ENCODE measurements at places on chromosomes 3 and 15.

DNA sequence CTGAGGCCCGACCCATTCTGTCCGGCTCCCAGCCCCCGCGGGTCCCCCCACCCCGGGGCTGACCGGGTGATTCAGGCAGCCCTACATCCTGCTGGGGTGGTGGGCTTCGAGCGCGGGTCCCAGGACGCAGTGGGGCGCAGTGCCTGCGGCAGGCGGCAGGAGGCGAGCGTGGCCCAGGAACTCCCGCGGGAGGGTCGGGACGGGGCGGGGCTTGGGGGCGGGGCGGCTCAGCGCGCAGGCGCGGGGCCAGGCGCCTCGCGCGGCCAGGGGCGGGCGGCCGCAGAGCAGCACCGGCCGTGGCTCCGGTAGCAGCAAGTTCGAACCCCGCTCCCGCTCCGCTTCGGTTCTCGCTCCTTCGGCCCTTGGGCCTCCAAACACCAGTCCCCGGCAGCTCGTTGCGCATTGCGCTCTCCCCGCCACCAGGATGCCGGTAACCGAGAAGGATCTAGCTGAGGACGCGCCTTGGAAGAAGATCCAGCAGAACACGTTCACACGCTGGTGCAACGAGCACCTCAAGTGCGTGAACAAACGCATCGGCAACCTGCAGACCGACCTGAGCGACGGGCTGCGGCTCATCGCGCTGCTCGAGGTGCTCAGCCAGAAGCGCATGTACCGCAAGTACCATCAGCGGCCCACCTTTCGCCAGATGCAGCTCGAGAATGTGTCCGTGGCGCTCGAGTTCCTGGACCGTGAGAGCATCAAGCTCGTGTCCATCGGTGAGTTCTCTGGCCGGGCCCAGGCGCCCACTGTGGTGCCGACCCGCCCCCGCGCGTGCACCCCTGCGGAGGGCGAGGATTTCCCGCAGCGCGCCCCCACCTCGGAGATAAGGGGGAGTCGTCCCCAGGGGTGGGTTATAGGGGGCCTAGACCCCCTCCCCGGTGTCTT lies at the start of gene FLNB:
Gene FLNB, plus strand, starts transcription at position 282 of the 885 bp plus-strand sequence. Its CDS starts 143 bp downstream, at position 425.
- DNase-seq = peak; percentile 86

DNA sequence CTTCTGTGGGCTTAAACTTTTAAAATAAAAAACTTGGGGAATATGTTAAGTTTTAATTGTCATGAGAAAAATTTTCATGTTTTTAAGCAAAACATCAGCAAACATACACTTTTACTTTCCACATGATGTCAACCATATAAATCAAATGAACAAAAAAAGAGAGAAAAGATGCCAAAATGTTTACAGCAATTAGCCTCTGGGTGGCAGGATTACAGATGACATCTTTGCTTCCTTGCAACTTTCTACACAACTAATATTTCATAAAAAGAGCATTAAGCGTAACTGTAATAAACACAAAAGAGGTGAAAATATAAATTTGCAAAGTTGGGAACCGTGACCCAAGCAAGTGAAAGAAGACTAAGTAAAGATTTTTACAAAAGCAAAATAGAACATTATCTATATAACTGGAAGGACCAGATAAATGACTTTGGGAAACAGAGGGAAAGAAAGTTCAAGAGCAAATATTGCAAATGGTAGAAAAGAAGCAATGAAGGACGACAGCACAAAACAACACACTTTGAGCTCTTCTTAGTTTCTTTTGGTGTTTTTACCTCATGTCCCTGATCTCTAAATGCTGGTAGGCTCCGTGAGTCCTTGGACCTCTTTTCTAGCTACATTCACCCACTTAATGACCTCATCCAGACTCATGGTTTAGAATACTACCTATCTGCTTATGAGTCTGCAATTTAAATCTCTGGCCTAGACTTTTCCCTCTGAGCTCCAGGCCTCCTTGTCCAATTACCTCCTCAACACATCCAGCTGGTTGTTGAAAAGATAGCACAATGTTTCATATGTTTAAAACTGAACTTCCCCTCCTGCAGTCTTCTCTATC lies 9.4 kb downstream of the TP53BP1 start:
- DNase-seq = peak; percentile 7

GRCh38 chr15:31477851-31478701 lies 151.4 kb downstream of the KLF13 start:
- DNase-seq = no peak

GRCh38 chr3:141557961-141558706 lies 71.3 kb downstream of the RASA2 start:
- DNase-seq = no peak

GRCh38 chr3:64848822-64849221 lies 161.0 kb upstream of the ADAMTS9 start:
- no peak for DNase-seq

DNA sequence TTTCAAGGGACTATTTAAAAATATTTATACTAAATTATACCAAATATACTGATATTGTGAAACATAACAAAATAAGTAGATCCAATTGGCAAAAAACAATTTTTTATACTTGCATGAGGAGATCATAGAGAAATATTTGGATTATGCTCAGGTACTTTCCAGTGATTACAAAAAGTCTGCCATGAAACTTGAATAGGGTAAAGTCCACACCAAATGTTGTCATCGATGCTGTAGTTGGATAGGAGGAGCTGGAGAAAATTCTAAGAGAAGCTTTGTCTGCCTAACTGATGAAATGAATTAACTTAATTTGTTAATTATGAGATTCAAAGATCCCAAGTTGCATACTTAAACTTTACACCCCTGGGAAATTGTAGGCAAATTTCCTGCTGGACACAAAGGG lies 93.3 kb downstream of the SI start:
- no peak for DNase-seq

DNA sequence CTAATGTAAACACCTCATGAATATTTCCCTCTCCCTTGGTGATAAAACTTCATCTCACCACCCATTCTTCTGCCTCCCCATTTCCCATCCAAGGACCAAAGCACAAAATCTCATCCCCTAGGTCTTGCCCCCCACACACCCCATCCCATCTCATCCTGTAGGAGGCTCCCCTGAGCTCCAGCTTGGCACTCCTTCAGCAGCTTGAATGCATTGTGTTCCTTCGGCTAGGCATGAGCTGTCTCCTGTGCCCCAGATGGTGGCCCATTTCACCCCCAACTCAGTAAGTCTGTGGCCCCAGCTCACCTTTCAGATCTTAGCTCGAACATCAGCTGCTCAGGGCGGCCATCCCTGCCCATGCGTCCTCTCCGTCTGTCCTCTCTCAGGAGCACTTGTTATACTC lies 203.6 kb upstream of the NR2F2 start:
- peak; percentile 23 for DNase-seq

DNA sequence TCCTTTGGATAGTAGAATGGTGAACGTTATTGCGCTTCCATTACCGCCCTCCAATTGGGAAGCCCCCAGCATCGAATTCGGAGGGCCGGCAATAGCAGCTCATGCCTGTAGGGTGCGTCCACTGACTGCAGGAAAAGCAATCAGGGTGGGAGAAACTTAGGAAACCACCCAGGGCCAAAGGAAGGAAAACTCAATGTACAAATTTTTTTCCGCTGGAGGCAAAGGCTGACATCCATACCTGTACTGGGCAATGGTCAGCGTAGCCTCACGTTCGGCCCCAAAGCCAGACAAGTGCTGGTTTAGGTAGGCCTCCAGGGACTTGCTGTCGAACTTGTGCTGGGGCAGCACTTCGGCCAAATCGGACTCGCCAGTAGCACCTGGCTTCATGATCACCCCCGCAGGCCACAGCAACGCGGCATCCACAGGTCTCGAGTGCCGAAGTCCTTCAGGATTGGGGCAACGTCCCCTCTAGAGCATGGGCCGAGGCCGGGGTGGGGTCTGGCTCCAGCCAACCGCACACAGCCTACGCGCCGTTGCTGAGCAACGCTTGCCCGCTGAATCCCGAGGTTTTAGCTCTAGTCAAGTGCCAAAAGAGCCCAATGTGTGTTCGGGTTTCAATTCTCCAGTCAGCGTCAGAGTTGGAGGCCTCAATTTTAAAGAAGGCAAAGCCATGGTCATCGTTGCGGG lies at the start of gene ACAD11:
Gene ACAD11, minus strand, starts transcription at position 445 of the 687 bp plus-strand sequence. Its CDS starts 58 bp downstream, at position 387.
- peak; percentile 75 for DNase-seq

GRCh38 chr15:92880796-92881195 lies 19.3 kb upstream of the CHD2 start:
- DNase-seq = no peak

DNA sequence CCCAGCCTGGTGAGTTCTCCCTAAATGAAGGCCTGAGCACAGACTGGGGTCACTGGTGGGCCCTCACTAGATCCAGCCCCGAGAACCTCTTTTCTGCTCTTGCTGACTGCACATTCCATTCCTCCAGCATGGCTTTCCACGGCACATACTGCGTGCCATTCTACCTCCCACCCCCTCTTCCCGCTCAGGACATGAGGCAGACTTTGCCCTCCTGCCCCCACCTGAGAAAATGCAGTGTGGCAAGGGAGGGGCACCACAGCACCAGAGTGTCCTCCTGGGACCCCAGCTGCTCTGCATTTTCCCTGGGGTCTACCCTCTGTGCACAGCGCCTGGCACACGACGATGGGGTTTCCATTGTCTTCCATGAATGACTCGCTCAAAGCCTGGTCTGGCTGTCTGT lies 6.1 kb upstream of the SLCO2A1 start:
- no peak for DNase-seq

DNA sequence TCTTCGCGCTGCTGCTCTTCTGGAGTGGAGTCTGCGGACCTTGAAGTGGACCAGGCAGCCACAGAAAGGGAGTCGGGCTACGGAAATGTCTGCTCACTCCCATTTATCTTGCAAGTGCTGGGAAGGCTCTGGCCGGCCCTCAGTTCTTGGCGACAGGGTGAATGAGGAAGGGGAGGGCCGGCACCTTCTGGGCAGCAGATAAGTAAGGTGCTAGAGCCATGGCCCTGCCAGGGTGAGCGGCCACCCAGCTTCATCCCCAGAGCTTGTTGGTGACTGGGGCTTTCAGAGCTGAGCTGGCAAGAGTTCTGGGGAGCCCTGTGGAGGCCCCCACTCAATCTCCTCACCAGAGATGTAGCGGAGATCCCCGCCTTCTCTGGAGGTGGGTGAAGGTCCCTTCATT lies 103.5 kb downstream of the ASB7 start:
- DNase-seq = no peak

DNA sequence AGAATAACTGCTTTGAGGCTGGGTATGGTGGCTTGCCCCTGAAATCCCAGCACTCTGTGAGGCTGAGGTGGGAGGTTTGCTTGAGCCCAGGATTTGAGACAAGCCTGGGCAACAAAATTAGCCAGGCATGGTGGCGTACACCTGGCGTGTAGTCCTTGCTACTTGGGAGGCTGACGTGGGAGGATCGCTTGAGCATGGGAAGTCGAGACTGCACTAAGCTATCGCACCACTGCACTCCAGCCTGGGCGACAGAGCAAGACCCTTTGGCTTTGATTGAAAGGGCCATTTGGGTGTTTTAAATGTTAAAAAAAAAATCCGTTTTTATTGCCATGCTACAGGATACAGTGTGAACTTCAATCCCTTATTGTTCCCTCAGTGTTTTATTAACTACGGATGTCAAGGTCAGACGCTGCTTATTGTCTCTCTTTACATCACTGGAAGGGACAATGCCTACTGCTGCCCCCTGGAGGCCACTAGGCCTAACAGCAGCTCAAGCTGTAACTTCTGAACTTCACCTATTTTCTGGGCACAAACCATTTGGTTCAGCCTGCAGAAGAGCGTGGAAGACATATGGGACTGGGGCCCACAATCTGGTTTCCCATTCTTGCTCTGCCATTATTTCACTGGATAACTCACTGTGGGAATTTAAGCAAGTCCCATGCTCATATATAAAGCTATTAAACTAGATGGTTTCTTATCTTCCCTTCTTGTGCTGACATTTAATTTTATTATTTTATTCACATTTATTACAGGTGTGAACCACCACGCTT lies 15.3 kb upstream of the IREB2 start:
- peak; percentile 80 for DNase-seq
